ENCODE measurements at places on chromosomes 12 and 14. TPM values are rescaled to one million over a fixed set of nuclear protein-coding genes. Genes with fewer than 3 reads are reported as not detected.

DNA sequence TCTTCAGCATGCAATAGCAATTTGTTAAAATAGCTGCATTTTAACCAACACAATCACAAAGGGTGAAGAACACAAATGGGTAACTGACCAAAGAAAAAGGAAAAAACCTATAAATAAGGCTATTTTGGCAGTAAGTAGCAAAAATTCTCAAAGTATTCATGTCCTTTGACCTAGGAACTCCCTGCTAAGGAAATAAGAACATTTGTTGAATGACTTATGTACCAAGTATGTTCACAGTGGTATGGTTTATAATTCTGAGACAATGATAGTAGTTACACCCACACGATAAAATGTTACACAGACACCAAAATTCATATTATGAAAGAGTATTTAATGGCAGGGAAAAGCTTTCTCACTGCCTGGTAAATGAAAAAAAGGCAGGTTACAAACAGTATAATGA is 16.9 kb downstream of the CCDC88C start:
- DNase-seq, result peak; percentile 65

GRCh38 chr12:89416049-89416792 is 63.9 kb upstream of the DUSP6 start:
- no peak for DNase-seq

- no peak for DNase-seq
Observed at GRCh38 chr14:101498526-101498860, 62.8 kb upstream of the DIO3 start.

DNA sequence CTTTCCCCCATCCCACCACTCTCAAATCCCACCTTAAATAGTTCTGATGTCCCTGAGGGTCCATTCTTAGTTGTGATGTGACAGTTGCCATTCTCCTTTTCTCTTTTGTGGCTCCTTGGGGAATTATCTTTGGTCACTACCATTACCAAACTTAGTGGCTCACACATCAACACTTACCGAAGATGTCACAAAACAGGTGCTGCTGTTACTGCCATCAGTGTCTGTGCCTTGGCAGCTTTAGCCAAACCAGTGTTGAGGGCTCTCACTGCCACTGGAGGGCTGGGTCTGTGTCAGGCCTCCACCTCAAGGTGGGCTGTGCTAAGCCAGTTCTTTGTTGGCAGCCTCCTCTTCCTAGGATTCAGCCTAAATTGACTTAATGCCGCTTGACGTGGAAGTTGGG is 144.0 kb downstream of the MYRFL start:
- no peak for DNase-seq

GRCh38 chr12:13223941-13224340 is 27.4 kb downstream of the EMP1 start:
- peak; percentile 77 for DNase-seq

DNA sequence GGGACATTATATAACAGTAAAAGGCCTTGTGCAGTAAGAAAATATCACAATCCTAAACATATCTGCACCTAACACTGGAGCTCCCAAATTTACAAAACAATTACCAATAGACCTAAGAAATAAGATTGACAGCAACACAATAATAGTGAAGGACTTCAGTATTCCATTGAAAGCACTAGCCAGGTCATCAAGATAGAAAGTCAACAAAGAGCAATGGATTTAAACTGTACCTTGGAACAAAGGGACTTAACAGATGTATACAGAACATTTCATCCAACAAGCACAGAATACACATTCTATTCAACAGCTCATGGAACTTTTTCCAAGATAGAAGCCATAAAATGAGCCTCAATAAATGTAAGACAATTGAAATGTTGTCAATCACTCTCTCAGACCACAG is 209.5 kb upstream of the ARHGAP5 start:
- DNase-seq, result no peak

GRCh38 chr12:42442311-42442759 is 116.4 kb downstream of the PPHLN1 start:
- DNase-seq, result no peak

GRCh38 chr12:62522984-62523383 is 56.4 kb downstream of the MON2 start:
- DNase-seq, result no peak

DNA sequence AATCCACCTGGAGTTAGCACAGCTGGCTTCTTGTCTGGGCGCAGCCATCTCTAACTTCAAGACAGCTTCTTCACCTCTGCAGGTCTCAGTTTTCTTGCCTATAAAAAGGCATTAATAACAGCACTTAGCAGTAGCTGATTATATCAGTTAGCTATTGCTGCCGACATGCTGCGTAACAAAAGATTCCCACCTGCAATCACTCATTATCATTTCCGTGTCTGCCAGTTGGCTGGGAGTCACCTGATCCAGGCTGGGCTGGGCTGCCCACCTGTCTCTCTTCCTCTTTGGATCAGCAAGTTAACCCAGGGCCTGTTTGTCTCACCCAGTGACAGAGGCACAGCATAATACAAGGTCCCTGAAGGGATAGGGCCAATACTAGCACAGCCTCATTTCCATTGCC is 109.7 kb downstream of the SCARB1 start:
- no peak for DNase-seq

SSTR1 gene
- 3.0 TPM for total RNA-seq

CLEC1B gene
- total RNA-seq, result not detected

ERBB3 gene
- 0.66 TPM for total RNA-seq

All from fibroblast of lung (primary cell).